Muscle of arm (tissue), 14 donors: ENCODE measurements at places on chromosomes 12 and 14. TPM values are rescaled to one million over a fixed set of nuclear protein-coding genes. Genes with fewer than 3 reads are reported as not detected.

FAM186B gene
- not detected for polyA plus RNA-seq

- no peak for DNase-seq
These were observed 112.6 kb downstream of the SLC2A13 start for GRCh38 chr12:39993268-39993667.

CCDC38 gene
- polyA plus RNA-seq, result 0.19 TPM

PUS7L gene
- 8.8 TPM for polyA plus RNA-seq

IFT81 gene
- polyA plus RNA-seq, result 33.8 TPM

NGB gene
- not detected for polyA plus RNA-seq

LALBA gene
- polyA plus RNA-seq, result not detected

- DNase-seq, result no peak
These were observed 994.1 kb upstream of the TMEM132C start for GRCh38 chr12:127272864-127273263.

DNA sequence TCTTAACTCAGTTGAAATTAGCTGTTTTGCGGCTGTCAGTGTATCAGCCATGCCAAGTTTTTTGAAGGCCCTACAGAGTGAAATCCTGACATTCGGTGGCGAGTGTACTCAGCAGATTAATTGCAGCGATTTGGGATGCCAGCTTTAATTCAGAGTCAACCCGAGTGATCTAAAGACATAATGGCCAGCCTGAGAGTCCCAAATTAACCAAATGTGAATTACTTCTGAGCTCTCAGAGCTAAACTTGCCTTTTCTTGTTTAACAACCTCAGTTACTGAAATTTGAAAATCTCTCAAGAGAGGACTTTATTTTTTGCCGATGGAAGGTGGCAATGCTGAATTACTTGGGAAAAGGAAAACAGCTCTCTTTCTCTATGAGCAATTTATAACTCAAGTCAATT lies 148.5 kb downstream of the GLT1D1 start:
- DNase-seq, result no peak

C14orf39 gene
- polyA plus RNA-seq, result 3.1 TPM

- no peak for DNase-seq
These were observed 123.0 kb downstream of the NAV3 start for GRCh38 chr12:77953528-77954205.

TRHDE gene
- polyA plus RNA-seq, result 1.6 TPM

DNA sequence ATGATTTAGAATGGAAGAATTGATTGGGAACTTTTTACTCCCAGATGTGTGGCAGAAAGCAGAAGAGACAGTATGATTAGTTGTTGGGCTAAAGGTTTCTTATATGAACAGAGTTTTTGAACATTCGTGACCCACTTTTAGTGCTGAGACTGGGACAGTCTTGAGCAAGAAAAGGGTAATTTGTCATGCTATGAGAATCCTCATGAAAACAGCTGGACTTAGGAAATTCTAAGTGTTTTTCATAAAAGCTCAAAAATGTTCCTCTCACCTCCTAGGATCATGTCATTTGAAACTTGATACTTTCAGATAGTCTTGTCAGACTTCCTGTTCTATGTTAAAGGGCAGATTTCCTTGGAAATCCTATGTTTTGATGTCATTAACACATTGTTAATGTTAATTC lies 86.1 kb downstream of the MGAT4C start:
- no peak for DNase-seq

DNA sequence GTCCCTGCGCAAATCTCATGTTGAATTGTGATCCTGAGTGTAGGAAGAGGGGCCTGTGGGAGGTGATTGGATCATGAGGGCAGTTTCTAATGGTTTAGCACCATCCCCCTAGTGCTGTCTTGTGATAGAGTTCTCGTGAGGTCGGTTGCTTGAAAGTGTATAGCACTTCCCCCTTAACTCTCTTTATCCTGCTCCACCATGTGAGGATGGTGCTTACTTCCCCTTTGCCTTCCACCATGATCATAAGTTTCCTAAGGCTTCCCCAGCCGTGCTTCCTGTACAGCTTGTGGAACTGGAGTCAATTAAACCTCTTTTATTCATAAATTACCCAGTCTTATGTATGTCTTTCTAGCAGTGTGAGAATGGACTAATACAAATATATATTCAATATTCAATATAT lies 303.7 kb upstream of the SEL1L start:
- no peak for DNase-seq

GRCh38 chr12:114656906-114657596 lies 26.9 kb downstream of the TBX3 start:
- no peak for DNase-seq

CFAP251 gene
- polyA plus RNA-seq, result 1.2 TPM

SVOP gene
- polyA plus RNA-seq, result not detected
